ENCODE measurements at places on chromosomes 2 and 18. TPM values are rescaled to one million over a fixed set of nuclear protein-coding genes. Genes with fewer than 3 reads are reported as not detected.

DNA sequence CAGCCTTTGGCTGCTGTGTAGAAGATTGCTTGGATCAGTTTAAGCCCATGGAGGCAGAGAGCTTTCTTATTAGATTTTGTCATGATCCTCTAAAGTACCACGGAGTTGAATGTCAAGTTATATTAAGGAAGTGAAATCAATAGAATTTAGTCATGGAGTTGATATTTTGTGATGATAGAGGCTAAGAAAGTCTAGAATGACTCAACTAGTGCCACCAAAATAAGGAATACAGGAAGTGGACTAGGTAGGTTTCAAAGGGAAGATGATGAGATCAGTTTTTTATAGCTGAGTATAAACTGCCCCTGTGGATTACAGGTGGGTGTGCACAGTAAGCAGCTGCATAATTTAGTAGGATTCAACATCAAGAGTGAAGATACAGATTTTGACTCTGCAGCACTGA lies 25.2 kb downstream of the FBXO36 start:
- no peaks in the 10 kb centered on the region for H3K4me1 ChIP-seq
- no peak for DNase-seq
- H3K27ac ChIP-seq, result no peak overlapping the region
- H3K4me3 ChIP-seq, result no peak overlapping the region
- no peaks in the 10 kb centered on the region for H3K36me3 ChIP-seq

The ZNF2 gene
- total RNA-seq, result 5.6 TPM

DNA sequence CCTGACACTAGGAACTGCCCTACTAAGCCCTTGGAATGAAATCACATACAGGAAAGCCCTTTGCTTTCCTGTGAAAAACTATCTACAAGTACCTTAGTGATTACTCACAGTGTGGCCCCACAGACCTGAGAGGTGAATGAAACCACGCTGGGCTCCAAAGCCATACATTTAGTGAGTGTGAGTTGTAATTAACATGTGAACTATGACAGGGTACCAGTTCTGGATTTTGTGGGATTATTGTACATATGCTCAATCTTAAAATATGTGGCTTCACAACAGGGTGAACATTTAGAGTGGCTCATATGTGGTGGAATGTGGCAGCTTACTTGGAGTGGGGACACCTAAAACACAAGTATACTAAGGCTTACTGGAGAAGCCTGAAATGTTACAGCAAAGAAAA lies 12.3 kb downstream of the KCTD1 start:
- no peak overlapping the region for H3K4me3 ChIP-seq
- no peak for DNase-seq
- H3K36me3 ChIP-seq, result no peaks in the 10 kb centered on the region

The VWA3B gene
- not detected for total RNA-seq

DNA sequence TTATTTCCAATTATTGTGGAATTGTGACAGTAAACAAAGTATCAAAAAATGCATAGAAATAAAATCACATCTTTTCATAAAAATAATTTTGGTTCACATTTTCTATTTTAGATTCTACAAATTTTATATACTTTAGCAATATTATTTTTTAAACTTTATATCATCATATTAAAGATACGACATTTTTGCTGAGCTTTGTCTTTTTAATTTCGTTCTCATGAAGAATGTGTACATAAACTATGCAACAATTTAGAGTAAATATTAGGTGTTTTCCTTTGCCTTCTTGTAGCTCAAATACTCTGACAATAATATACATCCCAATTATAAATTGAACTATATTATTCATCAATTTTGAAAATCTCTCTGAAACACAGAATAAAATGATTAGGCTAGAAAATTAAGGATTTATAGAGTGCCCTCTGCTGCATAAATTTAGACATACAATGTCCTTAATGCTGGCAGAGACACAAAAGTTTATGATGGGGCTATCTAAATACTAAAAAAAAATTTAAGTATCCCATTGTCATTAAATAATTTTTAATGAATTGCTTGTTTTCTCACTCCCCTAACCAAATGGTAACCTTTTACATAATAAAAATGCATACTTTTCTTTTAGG lies 45.7 kb downstream of the CCDC102B start:
- H3K4me1 ChIP-seq, result peaks cover 57% of the 10 kb centered on the region
- DNase-seq, result no peak
- no peaks in the 10 kb centered on the region for H3K36me3 ChIP-seq
- H3K27me3 ChIP-seq, result no peaks in the 10 kb centered on the region
- no peak overlapping the region for H3K27ac ChIP-seq
- H3K4me3 ChIP-seq, result no peak overlapping the region

DNA sequence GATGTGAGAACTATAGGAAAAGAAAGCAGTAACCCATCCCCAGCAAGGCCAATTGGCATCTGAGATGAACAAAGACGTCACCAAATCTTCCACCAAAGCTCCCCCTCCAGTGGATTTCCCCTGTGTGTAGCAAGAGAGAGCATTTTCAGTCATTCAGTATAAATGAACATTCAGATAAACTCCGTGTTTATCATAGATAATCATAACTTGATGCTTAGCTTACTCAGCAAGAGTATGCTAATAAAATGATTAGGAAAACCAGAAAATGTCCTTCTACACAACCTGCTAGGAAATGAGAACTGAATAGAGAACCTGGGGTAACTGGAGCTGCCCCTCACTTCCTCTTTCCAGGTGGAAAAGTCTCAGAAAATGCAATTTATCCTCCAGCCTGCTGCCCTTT lies 198.0 kb upstream of the CCDC150 start:
- no peak overlapping the region for H3K4me3 ChIP-seq
- DNase-seq, result no peak
- H3K36me3 ChIP-seq, result no peaks in the 10 kb centered on the region
- H3K27me3 ChIP-seq, result no peaks in the 10 kb centered on the region

The FBLN7 gene
- total RNA-seq, result 4.1 TPM

DNA sequence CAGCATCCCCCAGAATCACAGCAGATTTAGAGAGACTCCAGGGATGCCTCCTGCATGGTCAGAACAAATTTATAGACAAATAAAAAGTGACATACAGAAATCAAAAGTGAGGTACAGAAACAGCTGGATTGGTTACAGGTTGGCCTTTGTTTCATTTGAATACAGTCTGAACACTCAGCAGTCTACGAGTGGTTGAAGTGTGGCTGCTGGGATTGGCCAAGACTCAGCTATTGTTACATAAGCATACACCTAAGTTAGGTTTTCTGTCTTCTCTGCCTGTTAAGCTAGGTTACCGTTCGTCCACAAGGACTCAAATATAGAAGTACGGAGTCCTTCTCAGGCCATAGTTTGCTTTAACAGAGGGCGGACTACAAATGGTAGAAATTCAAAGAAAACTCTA lies 262.4 kb upstream of the SLC14A2 start:
- H3K4me1 ChIP-seq, result no peaks in the 10 kb centered on the region
- DNase-seq, result no peak
- H3K36me3 ChIP-seq, result no peaks in the 10 kb centered on the region
- H3K27ac ChIP-seq, result no peak overlapping the region
- no peak overlapping the region for H3K4me3 ChIP-seq

DNA sequence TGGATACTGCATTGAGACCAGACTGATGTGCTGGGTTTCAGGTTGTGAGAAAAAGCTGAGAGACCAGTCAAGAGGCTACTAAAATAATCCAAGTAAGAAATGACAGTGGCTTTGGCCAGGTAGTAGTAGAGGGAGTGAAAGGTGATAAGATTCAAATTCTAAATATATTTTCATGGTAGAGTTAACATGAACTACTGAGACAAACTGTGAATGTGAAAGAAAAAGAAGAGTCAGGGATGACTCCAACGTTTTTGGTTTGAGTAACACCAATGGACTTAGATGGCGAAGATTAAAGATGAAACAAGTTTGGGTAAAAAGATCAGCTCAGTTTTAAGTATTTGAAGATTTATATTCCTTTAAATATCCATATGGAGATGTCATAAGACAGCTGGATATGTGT lies 209.4 kb downstream of the ZEB2 start:
- no peak for DNase-seq
- H3K27ac ChIP-seq, result no peak overlapping the region
- no peak overlapping the region for H3K4me3 ChIP-seq
- H3K4me1 ChIP-seq, result peaks cover 3% of the 10 kb centered on the region

GRCh38 chr2:53609551-53609950 lies 158.1 kb upstream of the CHAC2 start:
- H3K27me3 ChIP-seq, result peaks cover 4% of the 10 kb centered on the region
- no peaks in the 10 kb centered on the region for H3K4me1 ChIP-seq
- H3K27ac ChIP-seq, result no peak overlapping the region
- H3K36me3 ChIP-seq, result no peaks in the 10 kb centered on the region
- H3K4me3 ChIP-seq, result no peak overlapping the region

DNA sequence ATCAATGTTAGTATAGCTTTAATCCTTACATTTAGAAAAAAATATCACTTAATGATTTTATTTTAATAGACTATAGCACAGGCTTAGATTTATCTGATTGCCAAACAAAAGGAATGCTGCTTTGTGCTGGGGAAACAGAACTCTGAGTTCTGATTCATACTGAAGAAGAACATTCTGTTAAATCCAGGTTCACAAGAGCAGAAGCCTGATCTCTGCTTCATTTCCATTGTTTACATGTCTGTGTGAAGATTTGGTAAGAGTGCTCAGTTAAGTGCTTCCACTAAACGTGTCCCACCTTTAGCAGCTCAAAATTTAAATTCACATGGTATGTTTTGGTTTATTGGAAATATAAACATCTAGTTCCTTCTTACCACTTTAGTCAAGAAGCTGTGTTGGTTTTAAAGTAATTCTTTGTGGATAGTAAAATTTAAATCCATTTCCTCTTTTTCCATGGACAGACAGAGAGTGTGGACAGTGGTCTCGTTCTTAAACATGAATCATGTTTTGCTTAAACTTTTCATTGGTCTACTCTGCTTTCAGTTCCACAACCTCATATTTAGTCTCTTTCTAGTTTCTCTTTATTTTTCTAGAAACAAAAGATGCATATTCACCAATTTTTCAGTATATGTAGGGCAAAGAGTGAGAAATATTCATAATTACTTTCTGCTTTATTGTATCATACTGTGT lies 59.1 kb downstream of the NYAP2 start:
- no peaks in the 10 kb centered on the region for H3K27me3 ChIP-seq
- H3K4me1 ChIP-seq, result no peaks in the 10 kb centered on the region
- no peak overlapping the region for H3K4me3 ChIP-seq
- H3K36me3 ChIP-seq, result no peaks in the 10 kb centered on the region
- H3K27ac ChIP-seq, result no peak overlapping the region

- H3K27me3 ChIP-seq, result no peaks in the 10 kb centered on the region
- peak; percentile 88 for DNase-seq
- no peaks in the 10 kb centered on the region for H3K36me3 ChIP-seq
These were observed 40.6 kb upstream of the PGAP1 start for GRCh38 chr2:196967116-196967515.

DNA sequence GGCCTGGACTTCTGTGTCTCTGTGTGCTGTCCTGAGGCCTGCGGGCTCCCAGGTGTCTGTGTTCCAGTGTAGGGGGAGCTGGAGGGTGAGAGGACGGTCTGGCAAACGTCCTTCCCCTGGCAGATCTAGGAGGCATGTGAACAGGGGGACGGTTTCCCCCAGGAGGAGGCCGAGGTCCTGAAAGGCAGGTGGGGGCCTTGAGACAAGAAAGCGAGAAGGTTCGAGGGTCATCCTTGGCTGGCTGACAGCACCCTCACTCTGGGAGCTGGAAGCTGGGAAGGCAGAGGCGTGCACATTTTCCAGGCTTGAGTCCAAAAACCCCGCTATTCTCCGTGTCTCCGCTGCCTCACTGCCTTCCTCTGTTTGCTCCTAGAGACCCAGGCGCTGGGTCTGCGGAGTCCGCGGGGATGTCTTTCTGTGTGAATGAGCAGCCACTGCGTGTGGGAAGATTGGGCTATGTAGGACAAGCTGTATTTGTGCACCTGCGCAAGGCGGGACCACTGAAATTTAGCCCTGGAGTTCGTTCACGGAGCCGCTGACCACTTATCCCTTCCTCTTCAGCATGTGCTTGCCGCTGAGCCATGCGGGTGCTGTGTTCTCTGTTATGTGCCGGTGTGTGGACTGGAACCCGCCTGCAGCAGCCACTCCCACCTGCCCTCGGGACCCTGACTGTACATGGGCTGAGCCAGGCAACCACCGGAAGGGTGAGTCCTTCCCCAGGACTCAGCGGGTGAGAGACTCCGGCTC lies 43.7 kb downstream of the TWIST2 start:
- no peaks in the 10 kb centered on the region for H3K4me1 ChIP-seq
- H3K27ac ChIP-seq, result no peak overlapping the region
- H3K36me3 ChIP-seq, result no peaks in the 10 kb centered on the region
- peaks cover 25% of the 10 kb centered on the region for H3K27me3 ChIP-seq
- H3K4me3 ChIP-seq, result no peak overlapping the region

- H3K4me1 ChIP-seq, result no peaks in the 10 kb centered on the region
These were observed 251.4 kb upstream of the COPS8 start for GRCh38 chr2:236834284-236834683.

The POTEC gene
- not detected for total RNA-seq

DNA sequence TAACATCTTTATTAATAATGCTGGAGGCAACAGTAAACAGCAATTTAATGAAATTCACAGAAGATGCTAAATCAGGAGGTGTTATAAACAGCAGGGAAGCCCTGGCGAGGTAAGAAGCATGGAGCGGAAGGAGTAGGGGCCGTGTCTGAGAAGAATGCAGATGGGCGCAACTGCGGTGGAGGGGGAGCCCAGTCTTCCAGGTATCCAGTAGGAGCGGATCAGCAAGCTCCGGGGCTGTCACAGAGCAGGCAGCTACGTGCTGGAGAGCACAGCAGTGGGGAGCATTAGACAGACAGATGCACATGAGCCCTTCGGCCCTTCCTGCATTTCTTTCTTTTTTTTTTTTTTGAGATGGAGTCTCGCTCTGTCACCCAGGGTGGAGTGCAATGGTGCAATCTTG lies 82.3 kb downstream of the SH3RF3 start:
- H3K4me1 ChIP-seq, result no peaks in the 10 kb centered on the region
- no peak for DNase-seq
- no peak overlapping the region for H3K4me3 ChIP-seq
- no peak overlapping the region for H3K27ac ChIP-seq
- no peaks in the 10 kb centered on the region for H3K27me3 ChIP-seq

DNA sequence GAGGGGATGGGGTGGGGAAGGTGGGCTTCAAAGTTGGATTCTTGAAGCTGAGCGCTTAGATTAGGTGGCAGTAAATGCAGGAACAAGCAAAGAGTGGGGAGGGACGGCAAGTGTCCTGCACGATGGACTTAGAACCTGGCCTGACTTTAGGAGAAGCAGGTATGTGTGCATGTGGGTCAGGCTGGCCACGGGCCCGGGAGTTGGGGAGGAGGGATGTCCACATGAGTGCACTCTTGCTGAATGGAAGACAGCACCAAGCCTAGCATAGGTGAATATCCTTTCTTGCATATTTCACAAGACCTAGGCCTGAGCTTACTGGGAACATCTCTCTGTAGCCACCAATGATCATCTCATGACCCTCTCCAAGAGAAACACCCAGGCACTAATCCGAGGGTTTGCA lies 96.1 kb downstream of the DDX1 start:
- no peaks in the 10 kb centered on the region for H3K36me3 ChIP-seq
- no peak overlapping the region for H3K27ac ChIP-seq
- DNase-seq, result no peak
- H3K4me1 ChIP-seq, result no peaks in the 10 kb centered on the region
- H3K27me3 ChIP-seq, result peaks cover 8% of the 10 kb centered on the region
